ENCODE measurements at places on chromosomes 6 and 20.

DNA sequence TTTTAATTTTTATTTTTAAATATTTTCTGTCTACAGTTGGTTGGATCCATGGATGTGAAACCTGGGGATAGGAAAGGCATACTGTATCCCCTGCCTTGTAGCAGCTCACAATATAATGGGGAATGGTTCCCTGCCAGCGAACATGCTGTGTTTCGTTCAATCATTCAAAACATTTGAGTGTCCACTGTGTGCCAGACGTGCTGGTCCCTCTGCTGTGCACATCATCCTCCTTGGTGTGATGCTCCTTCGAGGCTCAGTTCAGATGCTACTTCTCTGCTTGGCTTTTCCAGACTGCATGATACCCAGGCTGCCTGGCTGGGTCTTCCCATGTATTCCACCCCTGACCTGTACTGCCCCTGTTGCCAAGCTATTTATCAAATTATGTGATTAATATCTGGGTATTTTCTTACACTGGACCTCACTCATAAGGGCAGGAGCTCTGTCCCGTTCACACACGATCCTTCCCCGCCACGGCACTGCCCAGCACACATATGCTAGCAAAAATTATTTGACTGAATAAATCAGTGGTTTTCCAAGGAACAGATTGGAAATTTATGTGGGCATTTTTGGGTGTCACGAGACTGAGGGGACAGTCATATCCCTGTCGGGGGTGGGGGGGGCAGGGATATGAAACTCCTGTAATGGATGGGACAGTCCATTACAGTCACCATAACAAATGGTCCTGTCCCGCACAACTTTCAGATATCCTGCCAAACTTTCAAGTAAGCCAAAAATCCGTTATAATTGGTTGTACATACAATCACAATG lies 4.9 kb downstream of the SDCBP2 start:
- no peak for DNase-seq

GRCh38 chr6:9761220-9761619 lies 653.7 kb downstream of the TFAP2A start:
- no peak for DNase-seq

DNA sequence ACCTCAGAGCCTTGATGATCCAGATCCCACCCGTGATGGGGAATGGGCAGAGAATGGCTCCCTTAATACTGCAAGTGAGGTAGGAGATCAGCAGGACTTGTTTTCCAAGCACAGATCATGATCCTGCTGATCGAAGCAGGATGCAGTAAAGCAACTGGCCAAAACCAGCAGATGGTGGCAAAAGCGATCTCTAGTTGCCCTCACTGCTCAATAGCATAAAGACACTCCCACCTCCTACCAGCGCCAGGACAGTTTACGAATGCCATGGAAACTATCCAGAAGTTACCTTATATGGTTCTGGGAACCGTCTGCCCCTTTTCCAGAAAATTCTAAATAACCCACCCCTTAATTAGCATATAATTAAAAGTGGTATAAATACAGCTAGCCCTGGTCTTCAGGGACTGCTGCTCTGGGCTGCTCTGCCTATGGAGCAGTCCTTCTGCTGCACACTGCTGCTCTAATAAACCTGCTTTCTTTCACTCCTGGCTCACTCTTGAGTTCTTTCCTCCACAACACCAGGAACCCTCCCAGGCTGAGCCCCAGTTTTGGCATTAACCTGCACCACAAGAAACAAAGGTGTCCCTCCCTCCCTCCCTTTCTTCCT lies 415.8 kb downstream of the PREX1 start:
- DNase-seq = no peak

GRCh38 chr20:20390393-20390792 lies 22.5 kb downstream of the INSM1 start:
- DNase-seq = no peak

GRCh38 chr6:19991176-19991575 lies 154.0 kb downstream of the ID4 start:
- no peak for DNase-seq

DNA sequence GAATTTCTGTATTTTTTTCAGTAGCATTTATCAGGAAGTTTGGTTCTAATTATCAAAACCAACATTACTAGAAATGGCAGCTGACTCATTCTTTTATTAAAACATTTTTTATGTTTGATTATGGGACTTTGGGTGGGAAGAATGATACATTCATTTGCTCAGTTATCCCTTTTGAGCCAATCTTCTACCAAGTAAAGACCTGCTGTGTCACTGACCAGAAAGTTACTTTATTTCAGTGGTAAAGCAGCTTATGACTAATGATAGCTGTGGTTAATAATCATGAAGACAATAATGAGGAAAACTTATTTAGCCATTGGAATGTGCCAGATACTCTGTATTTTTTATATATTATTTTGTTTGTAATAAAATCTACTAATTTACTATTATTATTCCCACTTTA lies 142.3 kb downstream of the FARS2 start:
- no peak for DNase-seq

- DNase-seq = peak; percentile 85
Measured at GRCh38 chr6:134753001-134753400, 196.9 kb downstream of the ALDH8A1 start.

DNA sequence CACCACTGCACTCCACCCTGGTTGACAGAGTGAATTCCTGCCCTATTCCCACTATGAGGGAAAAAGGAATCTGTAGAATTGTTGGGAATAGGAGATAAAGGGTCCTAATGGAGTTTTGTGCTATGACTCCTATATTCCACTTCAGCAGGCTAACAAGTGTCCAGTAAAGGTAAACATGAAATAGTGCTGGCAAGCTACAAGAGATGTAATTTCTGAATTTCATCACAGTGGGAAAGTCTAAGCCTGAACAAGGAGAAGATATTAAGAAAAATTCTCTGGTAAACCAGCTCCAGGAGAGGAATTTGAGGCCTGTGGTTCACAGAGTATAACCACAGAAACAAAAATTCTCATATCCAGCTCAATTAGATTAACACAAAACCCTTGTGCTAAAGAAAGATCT lies 10.3 kb upstream of the C6orf58 start:
- no peak for DNase-seq

- peak; percentile 56 for DNase-seq
Measured at GRCh38 chr6:51049983-51050877, 231.6 kb downstream of the TFAP2B start.

All from kidney glomerular epithelial cell (primary cell).